ENCODE measurements at places on chromosomes 3 and 15.

- DNase-seq = no peak
Observed at GRCh38 chr3:151673974-151674373, 59.8 kb upstream of the AADACL2 start.

- no peak for DNase-seq
Observed at GRCh38 chr15:63194880-63195568, 5.6 kb downstream of the RAB8B start.

DNA sequence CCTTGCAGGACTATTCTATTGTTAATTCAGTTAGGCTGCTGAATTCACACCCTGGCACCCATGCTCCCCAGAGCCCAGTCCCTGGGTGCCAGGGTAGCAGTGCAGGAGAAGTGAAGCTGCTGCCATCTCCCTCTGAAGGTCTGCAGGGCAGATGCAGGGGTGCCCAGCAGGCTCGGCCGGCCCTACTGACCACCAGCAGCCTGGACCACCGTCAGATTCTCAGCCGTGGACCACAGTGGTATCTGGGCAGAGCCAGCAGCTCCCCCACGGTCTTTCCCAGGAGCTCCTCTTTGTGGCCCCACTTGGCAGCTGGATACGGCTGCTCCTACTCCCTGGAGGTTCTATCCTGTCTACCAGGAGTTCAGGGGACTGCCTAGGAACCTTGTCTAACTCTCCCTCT lies 46.8 kb downstream of the ALDH1L1 start:
- no peak for DNase-seq

DNA sequence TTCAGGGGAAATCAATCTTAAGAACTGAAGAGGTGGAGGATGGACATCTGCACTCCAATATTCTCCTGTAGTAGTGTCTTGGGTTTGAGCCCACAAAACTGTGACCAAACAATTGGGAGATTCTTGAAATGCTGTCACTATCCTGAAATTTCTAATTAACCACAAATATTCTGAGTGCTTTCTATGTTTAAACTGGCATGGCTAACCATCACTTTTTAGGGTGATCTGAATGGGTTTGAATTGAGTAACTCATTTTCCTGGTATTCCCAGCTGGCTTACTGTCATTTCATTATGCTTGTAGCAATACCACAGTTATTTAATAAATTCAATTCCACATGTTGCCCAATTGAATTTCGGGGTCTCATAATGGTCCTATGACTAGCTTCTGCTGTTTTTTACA lies 216.9 kb upstream of the DCBLD2 start:
- DNase-seq = no peak

DNA sequence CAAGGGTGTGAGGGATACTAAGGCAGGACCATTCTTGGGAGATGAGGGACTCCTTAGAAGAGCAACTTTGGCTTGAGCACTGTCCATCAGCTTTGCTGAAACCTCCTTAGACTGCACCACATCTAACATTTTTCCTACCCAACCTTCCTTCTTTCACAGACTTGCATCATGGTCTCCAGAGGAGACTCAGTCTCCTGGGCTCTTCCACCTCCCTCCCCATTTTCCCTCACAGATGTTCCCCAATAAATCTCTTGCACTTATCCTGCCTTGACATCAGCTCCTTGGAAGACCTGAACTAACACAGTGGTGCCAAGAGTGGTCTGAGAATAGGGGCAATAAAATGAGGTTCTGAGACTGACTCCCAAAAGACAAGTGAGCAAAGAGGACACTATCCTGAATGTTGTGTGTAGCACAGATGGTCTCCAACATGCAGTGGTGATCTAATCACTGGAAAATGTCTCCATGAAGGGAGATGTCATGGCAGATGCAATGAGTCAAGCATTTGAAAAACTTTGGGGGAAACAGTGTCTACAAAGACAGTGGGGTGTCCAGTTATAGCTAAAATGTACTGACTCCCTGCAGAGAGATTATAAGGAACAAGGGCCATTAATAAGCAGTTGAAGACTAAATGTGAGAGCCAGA lies 26.0 kb upstream of the BOC start:
- no peak for DNase-seq

- DNase-seq = no peak
Observed at GRCh38 chr3:69710153-69710977, 28.9 kb upstream of the MITF start.

- peak; percentile 18 for DNase-seq
Observed at GRCh38 chr3:99808163-99808794, 9.4 kb upstream of the CMSS1 start.

GRCh38 chr3:142888481-142889211 lies at the start of gene PCOLCE2:
PCOLCE2 (minus strand) TSS chr3:142889083; CDS start chr3:142888896, 187 bp downstream.
- DNase-seq = no peak

GRCh38 chr15:88061452-88061851 lies 195.1 kb downstream of the NTRK3 start:
- DNase-seq = no peak

- DNase-seq = no peak
Observed at GRCh38 chr15:60417112-60417511, 19.3 kb upstream of the ANXA2 start.

Data from stimulated activated CD4-positive, alpha-beta T cell treated with anti-CD3 and anti-CD28 coated beads, Interleukin-4, amount 100 ng/mL, for 4 hours (primary cell).